Suppressor macrophage treated with lipopolysaccharide for 1 hour (primary cell): ENCODE measurements at places on chromosomes 7 and 10.

DNA sequence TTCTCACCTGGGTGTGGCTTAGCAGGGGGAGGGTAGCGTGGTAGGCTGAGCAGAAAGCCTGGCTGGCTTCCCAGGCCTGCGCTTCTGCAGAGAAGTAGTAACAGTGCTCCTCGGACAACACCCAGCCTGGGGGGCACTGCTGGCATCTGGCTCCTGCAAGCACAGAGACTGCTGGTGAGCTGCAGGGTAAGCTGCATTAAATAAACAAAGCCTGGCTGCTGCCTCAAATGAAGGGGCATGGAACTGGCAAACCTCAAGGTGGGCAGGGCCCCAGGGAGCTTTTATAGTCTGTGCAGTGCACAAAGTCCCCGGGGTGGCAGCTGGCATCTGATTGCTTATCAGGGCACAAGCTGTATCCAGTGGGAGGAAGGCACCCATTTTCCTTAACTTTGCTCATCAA lies 3.9 kb downstream of the KLRG2 start:
- no peak for DNase-seq

DNA sequence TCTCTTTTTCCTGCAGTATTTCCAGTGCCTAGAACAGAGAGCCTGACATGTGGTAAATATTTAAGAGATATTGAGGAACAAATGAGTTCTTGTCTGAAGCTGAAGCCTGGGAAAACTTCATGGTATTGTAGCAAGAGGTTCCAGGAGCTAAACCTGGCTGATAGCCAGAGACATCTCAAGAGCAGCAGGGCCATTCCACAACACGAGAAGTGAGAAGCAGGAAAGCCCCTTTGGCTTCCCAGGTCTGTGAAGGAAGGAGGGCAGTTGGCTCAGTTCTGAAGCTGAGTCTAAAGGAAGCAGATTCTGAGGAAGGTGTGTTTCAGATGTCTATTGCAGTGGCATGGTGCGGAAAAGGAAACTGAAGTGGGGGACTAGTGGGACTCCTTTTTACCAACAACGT lies 63.8 kb upstream of the FAM204A start:
- DNase-seq, result no peak

- no peak for DNase-seq
Observed at GRCh38 chr7:128876586-128876977, 13.9 kb downstream of the ATP6V1F start.

- DNase-seq, result no peak
Observed at GRCh38 chr10:92969151-92969550, 91.4 kb upstream of the CYP26C1 start.

- no peak for DNase-seq
Observed at GRCh38 chr10:44786286-44786850, 124.8 kb upstream of the TMEM72 start.

- peak; percentile 64 for DNase-seq
Observed at GRCh38 chr10:44004913-44005787, 356.5 kb upstream of the ZNF32 start.

- DNase-seq, result no peak
Observed at GRCh38 chr10:1366811-1367425, 310.7 kb downstream of the WDR37 start.

DNA sequence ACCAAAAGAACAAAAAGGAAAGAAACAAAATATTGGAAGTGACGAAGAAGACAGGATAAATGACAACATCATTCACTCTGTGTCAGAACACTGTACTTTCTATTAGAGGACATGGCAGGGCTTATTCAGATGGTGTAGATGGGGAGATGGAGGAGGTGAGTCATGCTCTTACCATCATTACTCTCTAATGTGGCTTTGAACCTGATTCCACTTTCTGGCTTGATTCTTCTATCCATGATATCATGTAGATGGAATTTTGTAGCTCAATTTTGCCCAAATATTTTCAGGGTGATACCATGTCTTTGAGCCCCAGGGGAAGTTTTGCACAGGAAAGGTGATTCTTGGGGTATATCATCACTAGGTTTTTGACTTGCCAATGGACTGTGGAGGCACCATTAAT lies 91.7 kb downstream of the CFAP58 start:
- no peak for DNase-seq

DNA sequence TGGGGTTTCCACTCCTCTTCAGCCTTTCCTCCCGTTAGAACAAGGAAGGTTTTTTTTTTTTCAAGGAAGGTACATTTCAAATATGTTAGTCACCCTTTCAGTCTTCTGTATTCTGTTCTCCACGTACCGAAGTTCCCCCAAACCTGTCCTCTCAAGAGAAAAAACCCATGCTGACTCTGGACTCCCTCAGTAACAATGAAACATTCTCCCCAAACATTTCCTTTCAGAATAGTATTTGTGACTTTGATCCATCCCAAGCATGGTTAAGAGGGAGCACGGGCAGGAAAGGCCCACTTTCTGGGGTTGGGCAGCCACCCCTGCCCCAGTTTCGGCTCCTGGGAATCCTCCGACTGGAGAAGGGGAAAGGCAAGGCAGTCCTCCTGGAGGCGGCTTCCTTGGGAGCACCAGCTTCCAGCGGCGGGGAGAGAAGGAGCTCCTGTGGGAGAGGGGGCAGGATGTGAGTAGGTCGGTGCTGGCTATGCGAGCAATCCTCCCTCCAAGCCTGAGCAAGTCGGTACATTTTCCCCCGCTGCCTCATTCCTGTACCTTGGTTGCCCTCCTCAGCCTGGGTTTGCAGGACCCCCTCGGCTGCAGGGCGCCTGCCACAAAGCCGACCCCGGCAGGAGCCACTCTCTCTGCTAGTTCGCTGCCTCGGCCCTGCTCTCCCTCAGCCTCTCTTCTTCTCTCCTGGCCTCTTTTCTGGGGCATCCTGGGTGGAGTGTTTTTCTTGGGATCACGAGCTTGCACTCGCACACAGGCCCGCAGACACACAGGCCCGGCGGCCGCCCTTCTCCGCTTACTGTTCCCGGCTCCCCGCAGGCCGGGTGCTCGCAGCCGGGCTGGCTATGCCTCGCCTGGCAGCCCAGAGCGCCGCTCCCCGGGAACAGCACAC lies 2.1 kb upstream of the HOXA1 start:
- peak; percentile 31 for DNase-seq

DNA sequence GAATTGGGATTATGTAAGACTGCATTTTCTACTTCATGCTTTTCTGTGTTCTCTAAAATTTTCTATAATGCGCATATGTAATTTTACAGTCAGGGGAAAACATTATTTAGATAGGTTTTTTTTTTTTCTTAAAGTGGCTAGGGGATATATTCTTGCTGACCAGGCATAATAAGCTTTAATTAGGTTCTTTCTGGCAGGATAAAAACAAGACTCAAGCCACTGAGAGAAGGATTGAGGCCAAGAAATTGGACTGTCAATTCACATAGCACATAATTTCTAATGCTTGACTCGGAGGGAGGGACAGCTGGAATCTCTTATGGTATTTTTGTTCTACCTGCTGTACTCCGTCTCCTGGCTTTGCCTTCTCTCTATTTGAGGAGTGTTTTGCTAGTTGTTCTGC lies 119.8 kb upstream of the NPVF start:
- DNase-seq, result no peak

- no peak for DNase-seq
Observed at GRCh38 chr7:118232837-118233236, 8.3 kb downstream of the ANKRD7 start.
